ENCODE measurements at places on chromosomes 6 and 20.

GRCh38 chr6:130620338-130620781 is 206.8 kb upstream of the SMLR1 start:
- DNase-seq, result no peak

DNA sequence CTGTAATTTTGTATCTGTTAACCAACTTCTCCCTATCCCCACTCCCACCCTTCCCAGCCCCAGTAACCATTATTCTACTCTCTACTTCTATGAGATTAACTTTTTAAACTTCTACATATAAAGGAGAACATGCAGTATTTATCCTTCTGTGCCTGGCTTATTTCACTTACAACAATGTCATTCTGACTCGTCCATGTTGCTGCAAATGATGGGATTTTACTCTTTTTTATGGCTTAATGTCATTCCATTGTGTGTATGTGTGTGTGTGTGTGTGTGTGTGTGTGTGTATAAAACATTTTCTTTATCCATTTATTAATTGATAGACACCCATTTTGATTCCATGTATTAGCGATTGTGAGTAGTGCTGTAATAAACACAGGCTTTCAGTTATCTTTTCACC is 76.1 kb downstream of the COL19A1 start:
- no peak for DNase-seq

DNA sequence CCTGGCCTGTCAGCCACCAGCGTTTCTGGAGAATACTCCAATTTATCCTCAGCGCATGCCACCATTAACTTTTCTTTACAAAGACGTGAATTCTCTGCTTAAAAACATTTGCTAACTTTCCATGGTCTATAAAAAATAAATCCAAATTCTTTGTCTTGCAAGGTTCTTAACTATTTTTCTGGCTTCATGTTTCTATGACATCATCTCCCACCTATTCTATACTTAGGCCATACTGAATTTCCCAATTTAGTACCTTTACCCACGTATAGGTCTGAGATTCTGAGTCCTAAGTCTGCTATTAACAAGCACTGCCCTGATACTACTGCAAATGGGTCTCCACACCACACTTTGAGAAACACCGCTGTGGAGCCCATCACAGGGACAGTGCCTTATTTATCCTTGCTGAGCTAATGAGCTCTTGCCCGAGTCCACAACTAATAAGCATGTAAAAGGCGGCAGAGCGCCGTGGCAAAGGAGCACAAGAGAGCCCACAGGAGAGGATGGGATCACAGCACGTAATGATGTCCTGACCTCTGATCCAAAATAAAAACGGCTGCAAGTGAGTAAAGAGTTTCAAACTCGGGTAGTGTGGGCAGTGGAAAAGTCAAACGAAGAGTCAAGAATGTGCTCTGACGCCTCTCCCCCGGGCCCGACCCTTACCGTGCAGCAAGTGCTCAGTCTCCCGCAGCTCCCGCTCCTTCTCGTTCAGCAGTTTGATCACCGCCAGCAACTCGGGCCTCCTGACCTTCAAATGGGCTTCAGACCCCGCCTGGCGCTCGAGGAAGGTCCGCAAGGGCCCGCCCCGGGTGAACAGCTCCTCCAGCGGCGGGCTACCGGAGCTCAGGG is 519 bp downstream of the MTRF1L start:
- peak; percentile 18 for DNase-seq

DNA sequence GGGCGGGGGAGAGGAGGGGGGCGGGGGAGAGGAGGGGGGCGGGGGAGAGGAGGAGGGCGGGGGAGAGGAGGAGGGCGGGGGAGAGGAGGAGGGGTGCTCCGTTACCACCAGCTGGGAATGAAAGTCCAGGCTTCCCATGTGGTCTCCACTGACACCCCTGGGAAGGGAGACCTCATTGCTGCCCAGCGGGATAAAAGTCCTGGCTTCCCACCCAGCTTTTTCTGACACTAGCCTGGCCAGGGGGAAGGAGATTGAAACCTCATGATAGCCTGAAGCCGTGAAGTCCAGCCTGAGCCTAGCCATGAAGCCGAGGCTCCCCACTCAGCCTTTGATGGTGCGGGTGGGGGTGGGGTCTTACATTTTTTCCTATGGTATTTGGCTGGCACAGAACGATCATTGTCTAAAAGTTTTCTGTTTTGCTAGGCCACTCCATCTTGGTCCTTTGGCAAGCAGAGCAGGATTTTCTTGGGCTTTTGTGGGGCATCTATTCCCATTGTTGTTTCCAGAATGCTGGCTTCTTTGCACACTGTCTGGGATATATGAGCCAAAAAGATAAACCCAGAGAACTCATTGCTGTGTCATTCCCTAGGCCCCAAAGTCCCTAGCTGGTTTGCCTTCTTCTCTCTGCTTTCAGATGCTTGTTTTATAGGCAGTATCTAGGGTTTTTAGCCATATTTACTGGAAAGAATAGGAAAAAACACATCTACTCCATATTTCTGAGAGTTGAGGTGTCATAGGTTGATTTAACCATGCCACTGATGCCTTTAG is 67.9 kb upstream of the RNF24 start:
- DNase-seq, result no peak

GRCh38 chr6:166952567-166953486 is 3.5 kb downstream of the RNASET2 start:
- peak; percentile 52 for DNase-seq

GRCh38 chr6:86969573-86969972 is 32.2 kb downstream of the HTR1E start:
- DNase-seq, result no peak

GRCh38 chr6:158004701-158005095 is 23.0 kb downstream of the SYNJ2 start:
- DNase-seq, result no peak

DNA sequence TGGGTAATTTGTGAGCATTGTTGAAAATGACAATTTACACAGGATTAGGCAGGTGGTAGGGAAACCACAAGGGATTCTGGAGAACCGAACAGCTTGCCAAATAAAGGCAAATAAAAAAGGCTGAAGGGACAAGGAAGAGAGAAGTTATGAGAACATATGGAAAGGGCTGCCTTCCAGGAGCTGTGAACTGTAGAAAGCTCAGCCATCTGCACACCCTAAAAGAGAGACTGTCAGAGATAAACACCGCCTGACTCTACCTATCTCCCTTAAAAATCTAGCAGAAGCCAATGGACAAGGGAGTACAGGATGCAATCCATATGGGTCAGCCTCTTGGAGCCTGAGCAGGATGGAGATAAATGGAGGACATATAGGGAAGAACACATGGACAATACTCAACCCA is 12.7 kb upstream of the SLC17A1 start:
- DNase-seq, result no peak

DNA sequence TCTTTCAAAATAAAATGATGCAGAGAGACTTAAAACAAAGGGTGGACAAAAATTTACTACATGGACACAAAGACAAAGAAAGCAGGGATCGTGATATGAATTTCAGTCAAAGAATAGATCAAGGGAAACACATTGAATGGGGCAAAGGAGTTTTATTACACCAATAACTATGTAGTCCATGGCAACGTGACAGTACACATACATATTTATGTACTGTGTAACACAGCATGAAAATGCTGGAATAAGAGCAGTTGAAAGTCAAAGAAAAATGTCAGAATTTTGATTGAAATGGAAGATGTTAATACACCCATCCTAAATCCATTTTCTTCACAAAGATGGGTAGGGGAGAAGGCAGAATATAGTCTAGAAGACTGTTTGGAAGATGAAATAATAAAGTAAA is 9.4 kb upstream of the RIN2 start:
- DNase-seq, result no peak

DNA sequence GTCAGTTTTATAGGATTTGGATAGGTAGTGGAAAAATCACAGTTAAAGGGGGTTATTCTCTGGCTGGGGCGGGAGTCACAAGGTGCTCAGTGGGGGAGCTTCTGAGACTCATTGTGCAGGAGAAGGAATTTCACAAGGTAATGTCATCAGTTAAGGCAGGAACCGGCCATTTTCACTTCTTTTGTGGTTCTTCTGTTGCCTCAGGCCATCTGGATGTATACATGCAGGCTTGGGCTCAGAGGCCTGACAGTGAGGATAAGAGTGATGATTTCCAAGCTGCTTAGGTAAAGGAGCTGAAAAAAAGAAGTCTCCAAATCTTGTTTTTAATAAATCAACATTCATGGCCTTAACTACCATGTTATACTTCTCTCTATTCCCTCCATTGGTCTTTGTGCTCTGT is 622.9 kb upstream of the ID4 start:
- DNase-seq, result no peak

GRCh38 chr6:37171970-37172812 is 2.2 kb downstream of the PIM1 start:
- peak; percentile 91 for DNase-seq

DNA sequence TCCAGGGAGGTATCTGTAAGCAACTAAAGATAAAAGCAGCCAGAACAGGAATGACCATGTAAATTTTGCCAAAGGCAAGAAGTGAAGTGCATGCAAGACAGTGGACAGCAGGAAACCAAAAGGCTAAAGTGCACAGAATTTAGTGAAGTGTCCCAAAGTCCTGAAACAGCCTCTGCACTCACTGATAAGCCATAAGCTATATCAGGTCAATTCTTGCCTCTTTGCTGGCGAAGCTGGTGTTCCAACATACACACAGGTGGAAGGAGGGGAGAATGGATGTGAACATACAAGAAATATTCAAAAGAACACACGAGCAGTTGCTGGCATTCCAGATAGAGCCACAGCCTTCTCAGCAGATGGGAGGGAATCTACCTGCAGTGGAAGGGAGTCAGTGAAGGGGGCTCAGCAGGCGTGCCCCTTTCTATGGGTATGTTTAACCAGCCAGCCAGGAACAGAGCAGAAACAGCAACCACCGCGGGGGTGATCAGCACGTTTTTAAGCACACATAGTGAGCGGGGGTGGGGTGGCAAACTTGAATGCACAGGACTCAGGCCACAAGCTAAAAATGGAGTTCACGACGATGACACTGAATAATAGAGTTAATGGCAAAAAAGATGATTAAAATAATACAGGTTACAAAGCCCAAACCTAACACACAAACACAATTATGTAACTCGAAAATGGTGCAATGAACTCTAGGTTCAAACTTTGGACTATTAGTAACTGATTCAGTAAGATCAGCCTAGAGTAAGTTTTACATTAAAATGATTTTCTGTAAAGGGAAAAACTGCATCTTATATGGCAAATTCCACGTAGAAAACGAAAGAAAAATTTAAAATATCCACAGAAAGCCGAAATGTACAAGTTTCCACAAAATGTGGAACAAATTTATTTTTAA is 1.2 kb downstream of the ECI2 start:
- DNase-seq, result peak; percentile 30

- DNase-seq, result no peak
These were observed 11.1 kb upstream of the KIAA1755 start for GRCh38 chr20:38271608-38272120.

DNA sequence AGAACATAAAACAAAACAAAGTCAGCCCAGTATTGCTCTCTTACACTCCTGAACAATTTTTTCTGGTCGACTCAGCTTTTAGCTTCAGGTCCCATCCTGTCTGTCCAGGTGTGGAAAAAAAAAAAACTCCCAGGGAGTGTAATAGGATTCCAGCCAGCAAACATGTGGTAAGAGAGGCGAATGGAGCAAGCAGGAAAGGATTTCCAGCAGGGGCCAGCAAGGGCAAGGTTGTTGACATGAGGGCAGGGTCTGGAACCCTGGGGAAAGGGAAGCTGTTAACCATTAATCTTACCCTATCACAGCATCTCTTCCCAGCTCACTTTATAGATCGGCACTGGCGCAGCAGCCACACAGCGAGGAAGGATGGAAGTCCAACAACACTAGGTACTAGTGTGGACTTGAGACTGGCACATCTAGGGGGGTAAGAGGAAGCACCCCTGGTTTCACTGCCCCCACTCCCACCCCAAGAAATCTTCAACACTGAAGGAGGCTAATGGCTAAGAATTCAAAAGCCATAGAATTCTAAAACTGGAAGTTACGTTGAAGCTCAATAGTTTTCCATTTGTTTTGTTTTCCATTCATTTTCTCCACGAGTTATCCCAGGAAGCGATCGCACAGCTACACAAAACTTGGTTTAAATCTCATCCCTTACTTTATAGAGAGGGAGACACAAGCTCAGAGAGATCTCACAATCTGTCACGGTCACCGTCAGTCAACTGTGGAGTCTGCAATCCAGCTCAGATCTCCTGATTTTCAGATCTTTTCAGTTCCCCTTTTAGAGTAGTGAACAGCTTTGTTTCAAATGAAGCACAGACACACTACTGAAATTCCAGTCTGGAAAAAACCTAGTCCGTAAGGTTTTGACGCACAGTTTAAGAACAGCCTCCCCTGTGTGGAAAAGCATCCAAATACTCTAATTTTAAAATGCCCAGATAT is 53.3 kb downstream of the SLC22A23 start:
- DNase-seq, result no peak

DNA sequence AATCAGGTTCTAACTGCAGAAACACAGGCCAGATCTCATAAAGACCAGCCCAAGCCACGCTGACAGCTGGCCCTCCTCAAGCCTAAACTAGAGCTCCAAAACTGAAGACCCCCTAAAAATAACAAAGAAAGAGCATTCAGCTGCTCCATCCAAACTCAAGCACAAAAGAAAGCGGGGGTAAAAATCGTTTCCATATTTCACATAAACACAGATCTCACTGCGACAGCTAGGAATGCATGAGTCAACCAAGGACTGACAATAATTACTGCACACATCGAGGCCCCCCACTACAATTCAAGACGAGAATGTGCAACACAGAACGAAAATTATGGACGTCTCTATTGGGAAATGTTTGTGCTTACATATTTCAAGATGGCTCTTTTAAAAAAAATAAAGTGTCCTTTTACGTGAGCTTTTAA is 31.1 kb downstream of the CNKSR3 start:
- no peak for DNase-seq

DNA sequence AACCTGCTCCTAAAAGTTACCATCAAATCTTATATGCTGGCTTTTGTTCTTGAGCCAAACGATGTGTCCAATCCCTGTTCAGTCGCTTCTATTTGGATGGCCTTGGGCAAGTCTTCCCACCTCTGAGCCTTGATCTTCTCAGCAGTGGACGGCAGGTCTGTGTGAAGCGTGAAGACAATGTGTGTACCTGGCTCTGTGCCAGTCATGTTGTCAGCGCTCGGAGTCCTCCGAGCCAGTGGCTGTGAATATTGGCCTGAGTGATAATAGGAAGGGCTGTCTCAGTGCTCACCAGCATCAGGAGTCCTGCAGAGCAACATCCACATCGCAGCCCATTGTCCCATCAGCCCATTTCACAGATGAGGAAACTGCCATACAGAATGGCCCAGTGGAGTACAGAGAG is 219.0 kb downstream of the CDC5L start:
- DNase-seq, result no peak

GRCh38 chr6:112307707-112308106 is 39.4 kb upstream of the RFPL4B start:
- DNase-seq, result no peak
